ENCODE measurements at places on chromosomes 12 and 14.

- no peak for DNase-seq
Observed at GRCh38 chr12:4434301-4434700, 11.3 kb downstream of the FGF6 start.

DNA sequence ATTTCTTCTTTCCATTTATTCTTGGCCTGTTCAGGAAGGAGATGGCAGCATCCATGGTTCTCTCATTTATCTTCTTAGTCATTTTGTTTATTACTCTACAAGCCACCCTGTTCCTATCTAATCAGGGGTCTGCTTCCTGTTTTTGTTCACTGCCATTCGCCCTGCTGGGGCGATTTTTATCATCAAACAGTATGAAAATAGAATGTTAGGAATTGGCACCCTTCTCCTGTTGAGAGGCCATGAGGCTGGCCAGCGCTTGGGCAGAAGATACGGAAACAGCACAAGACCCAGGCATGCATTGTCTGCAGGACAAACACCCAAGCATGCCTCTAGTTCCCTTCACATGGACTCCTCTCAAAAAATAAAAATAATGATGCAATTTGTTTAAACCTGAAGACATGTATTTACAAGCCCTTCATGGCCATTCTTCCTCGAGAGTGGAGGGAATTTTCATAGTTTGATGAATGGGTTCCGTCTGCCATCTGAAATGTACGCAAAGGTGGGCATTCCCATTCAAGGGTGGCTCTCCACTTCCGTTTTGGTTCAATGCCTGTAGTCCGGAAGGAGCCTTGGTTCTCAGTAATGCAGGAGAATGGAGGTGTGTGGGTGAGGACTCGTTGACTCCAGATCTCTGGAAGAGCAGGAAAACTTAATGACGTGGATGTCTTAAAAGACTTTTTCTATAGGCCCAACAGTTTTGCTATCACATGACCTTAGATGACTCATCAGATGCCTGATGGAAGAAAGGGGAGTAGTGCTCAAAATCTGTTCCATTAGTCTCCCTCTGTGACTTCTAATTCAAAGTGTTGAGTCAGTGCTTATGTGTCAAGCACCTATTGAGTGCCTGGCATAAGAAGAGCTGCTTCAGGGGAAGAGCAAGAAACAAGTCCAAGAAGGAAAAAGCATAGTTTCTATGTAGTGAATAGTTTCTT is 252.4 kb upstream of the TBX3 start:
- no peak for DNase-seq

DNA sequence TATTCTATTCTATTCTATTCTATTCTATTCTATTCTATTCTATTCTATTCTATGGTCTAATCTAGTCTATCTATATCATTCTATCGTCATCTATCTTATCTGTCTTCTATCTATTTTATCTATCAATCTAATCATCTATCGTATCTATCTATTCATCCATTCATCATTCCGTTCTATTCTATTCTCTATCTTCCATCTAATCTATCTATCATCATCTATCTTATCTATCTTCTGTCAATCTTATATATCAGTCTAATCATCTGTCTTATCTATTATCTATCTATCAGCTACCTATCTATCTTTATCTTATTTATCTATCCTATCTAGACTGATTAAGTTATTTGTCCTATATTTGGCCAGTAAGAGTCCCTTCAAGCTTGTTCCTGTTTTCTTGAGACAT is 831.5 kb upstream of the TMEM132C start:
- no peak for DNase-seq

DNA sequence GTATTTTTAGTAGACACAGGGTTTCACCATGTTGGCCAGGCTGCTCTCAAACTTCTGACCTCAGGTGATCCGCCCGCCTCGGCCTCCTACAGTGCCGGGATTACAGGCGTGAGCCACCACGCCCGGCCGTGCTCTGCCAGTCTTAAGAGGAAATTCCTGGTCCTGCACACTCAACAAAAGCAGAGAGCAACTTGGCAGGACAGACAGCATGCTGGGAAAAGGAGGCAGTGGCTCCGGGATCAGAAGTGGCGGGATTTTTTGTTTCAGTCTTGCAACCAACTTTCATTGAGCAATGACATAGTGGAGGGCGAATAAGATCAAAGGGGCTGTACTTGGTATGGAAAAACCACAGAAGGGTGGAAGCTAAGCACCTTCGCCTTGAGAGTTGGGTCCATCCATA is 2.1 kb downstream of the CKAP4 start:
- DNase-seq = no peak

DNA sequence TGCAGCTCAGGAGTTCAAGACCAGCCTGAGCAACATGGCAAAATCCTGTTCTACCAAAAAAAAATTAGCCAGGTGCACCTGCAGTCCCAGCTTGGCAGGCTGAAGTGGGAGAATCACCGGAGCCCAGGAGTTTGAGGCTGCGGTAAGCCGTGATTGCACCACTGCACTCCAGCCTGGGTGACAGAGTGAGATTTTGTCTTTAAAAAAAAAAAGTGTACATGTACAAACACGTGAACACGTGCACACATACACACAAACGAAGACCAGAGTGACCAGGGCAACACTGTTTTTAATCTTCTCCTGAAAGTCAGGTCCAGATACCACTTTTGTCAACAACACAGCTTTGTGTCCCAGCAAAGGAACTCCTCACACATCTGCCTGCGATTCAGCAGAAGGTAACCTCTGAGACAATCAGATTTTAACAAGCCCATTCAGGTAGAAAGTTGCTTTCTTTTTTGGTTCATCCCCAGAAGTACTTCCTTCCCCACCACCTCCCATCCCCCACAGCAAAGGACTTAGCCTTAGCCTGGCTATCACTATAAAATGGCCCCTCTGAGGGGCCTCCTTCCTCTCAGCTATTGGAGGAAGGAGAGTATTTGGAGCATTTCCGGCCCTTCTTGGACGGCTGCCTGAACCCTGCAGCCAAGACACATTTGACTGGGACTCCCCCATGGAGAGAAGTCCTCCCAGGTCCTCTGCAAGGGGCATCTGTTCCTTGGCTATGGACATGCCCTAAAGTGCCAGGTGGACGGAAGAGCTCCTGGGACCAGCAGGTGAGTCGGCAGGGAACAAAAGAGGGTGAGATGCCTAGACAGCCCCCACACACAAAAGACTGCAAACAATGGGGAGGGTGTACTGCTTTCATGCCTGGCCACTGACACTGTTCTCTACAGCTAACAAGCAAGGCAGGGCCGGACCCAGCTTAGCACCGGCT is 9.8 kb downstream of the CTDSP2 start:
- DNase-seq = no peak

- no peak for DNase-seq
Observed at GRCh38 chr14:95533391-95533821, 1.4 kb upstream of the GLRX5 start.

- no peak for DNase-seq
Observed at GRCh38 chr14:69052181-69052601, 73.1 kb upstream of the ACTN1 start.

GRCh38 chr12:105164068-105164467 is 56.5 kb downstream of the WASHC4 start:
- DNase-seq = no peak

DNA sequence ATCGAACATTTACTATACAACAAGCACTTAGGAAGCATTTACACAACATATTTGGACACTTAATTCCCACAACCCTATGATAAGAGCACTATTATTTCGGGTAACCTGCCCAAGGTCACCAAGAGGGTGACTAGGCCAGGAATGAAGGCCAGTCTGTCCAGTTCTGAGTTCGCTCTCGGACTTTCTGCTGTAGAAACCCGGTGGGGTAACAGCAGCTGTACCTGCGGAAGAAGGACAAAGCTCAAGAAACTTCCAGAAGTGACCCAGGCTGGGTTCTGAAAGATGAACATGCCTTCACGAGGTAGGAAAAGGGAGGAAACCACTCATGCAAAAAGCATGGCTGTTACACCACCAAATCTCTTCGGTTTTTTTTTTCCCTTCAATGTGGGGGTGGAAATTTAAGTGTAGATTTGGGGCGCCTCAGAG is 10.8 kb downstream of the PLA2G1B start:
- no peak for DNase-seq

DNA sequence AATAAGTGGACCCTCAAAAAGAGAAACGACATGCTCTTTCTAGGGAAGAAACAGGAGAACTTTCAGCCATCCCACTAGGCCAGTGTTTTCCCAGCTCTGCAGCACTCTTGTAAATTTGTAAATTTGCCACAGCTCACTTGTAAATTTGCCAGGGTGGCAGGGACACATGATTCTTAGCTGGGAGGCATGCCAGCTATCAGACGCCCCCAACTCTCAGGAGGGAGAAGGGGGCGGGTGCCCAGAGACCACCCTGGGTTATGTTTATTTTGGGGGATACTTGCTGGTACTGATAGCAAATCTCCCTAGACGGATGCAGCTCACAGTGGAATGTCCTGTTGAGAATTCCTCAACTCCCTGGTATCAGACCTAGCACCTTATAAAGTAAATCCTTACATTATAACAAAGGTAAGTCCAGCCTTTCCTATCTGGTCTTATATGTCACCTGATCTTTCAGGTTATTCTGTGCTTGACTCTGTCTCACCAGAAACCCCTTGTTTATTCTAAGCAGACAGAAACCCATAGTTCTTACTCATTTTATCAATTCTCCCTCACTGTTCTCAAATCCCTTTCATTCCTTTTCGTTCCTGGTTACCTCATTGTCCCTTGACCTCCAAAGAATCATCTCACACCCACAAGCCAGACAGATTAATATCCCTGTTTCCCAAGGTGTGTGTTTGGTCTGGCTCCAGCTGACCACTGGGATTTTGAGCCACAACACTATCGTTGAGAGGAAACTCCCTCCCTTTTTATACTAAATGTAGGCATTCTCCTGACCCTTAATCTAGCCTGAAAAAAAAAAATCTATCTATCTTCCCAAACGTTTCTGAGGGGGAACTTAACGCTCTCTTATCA is 69.3 kb upstream of the HMGA2 start:
- DNase-seq = no peak

- DNase-seq = no peak
Observed at GRCh38 chr12:105561546-105562198, 231.2 kb downstream of the C12orf75 start.

DNA sequence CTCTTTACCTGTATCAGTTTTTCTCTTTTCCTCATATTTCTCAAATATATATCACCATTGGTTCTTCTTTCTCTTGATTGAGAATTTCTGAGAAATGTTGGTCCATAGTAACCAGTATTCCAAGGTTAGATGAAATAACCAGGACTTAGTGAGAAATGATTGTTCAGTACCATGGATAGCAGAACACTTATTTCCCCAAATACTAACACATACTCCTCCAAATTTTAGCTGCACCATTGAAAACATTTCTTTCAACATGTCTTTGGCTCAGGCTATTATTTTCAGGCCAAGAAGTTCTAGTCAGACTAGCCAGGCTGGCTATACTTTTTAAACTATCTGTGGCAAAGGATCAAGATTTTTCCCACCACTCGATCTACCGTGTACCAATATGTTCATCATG is 113.3 kb downstream of the PTPRO start:
- no peak for DNase-seq
